Keratinocyte (primary cell): ENCODE measurements at places on chromosomes 5 and 9.

GRCh38 chr5:66666778-66667177 is 70.6 kb downstream of the MAST4 start:
- H3K4me1 ChIP-seq, result no peaks in the 10 kb centered on the region
- no peaks in the 10 kb centered on the region for H3K36me3 ChIP-seq
- no peak for DNase-seq
- H3K27me3 ChIP-seq, result peaks cover 10% of the 10 kb centered on the region
- no peak overlapping the region for H3K4me3 ChIP-seq

DNA sequence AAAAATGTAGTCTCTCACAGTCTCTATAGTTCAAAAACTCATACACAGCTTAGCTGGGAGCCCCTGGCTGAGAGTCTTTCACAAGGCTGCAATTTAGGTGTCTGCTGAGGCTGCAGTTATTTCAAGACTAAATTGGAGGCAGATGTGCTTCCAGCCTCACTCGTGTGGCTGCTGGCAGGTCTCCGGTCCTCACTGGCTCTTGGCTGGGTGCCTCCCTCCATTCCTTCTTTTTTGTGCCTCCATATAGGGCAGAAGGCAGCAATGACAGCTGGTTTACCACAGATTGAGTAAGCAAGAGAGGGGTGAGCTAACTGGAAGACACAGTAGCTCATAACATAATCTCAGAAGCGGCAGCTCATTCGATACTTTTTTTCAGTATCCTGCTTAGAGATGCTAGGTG is 2167.7 kb upstream of the WWC1 start:
- no peaks in the 10 kb centered on the region for H3K36me3 ChIP-seq
- H3K4me1 ChIP-seq, result no peaks in the 10 kb centered on the region
- no peaks in the 10 kb centered on the region for H3K27me3 ChIP-seq

GRCh38 chr5:98957307-98957706 is 28.5 kb upstream of the CHD1 start:
- no peak overlapping the region for H3K27ac ChIP-seq
- no peaks in the 10 kb centered on the region for H3K27me3 ChIP-seq
- no peaks in the 10 kb centered on the region for H3K4me1 ChIP-seq
- no peak overlapping the region for H3K4me3 ChIP-seq
- H3K36me3 ChIP-seq, result no peaks in the 10 kb centered on the region

DNA sequence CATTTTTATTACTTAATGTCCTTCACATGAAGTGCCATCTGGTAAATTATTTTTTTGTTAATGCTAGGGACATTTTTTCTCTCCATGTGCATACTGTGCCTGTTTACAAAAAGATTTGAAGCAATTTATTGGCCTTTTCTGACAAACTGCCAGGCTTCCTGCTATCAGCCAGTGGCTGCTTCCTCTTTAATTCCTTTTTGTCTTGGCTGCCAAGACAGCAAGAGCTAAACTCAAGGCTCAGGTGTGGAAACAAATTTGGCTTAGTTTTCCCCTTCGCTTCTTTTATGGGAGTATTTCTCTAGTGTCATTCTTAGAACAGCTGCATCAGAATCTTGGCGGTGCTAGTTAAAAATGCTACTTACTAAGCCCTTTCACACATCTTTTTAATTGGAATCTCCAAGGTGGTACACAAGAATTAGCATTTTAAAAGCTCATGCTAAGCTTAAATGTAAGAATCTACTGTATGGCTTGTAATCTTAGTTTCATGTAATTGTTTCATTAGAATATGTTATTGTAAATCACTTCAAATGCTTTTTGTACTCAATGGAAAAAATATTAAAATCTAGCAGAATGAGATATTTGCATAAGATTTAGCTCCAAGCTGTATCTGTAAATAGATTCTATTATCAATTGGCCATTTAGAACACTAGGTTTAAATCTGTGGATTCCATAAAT is 134.2 kb upstream of the RASGRF2 start:
- no peak overlapping the region for H3K27ac ChIP-seq
- H3K4me1 ChIP-seq, result peaks cover 11% of the 10 kb centered on the region
- no peaks in the 10 kb centered on the region for H3K27me3 ChIP-seq
- peaks cover 2% of the 10 kb centered on the region for H3K36me3 ChIP-seq
- no peak for DNase-seq

DNA sequence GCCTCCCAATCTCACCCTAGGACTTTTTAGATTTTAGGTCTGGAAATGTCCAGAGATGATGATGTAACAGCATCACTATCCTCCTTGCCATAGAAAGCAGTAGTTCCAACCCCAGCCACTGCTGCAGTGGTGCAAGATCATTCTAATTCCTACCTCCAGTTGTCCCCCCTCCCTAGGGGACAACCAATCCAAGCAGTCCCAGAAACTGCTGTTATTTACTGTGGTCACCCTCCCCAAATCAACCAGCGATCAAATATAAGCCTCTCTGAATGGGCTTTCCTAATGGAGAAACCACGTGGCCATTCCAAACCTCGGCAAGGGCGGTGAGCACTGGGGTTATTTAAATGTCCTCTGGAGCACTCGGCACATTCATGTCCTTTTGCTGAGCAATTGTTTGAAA is 159.8 kb downstream of the SLF1 start:
- no peaks in the 10 kb centered on the region for H3K36me3 ChIP-seq
- no peak overlapping the region for H3K4me3 ChIP-seq
- H3K4me1 ChIP-seq, result no peaks in the 10 kb centered on the region
- no peak for DNase-seq
- H3K27me3 ChIP-seq, result no peaks in the 10 kb centered on the region

GRCh38 chr9:120914953-120915352 is 11.6 kb downstream of the TRAF1 start:
- no peaks in the 10 kb centered on the region for H3K27me3 ChIP-seq
- no peaks in the 10 kb centered on the region for H3K36me3 ChIP-seq
- no peak overlapping the region for H3K27ac ChIP-seq
- H3K4me3 ChIP-seq, result no peak overlapping the region
- no peak for DNase-seq

- no peak overlapping the region for H3K4me3 ChIP-seq
- no peak overlapping the region for H3K27ac ChIP-seq
- H3K36me3 ChIP-seq, result no peaks in the 10 kb centered on the region
- no peaks in the 10 kb centered on the region for H3K4me1 ChIP-seq
- DNase-seq, result no peak
- no peaks in the 10 kb centered on the region for H3K27me3 ChIP-seq
Observed at GRCh38 chr5:9297134-9297533, 248.7 kb downstream of the SEMA5A start.

DNA sequence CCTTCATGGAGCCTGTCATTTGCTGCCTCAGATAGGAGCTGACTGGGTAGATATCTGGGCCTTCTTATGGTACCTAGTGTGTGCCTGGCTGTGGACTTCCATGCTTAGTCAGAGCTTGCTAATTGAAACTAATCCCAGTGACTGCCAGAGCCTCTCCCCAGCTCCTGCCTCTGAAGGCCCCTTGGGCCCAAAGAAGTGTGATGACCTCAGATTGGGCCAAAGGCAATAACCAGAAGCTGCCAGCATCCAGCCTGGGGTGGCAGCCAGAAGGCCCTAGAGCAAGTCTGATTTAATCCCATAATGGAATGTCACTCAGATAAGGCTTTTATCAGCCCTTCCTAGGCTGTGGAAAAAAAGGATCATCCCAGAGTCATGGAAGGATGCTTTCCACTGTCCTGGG is 17.1 kb upstream of the CDC23 start:
- no peaks in the 10 kb centered on the region for H3K36me3 ChIP-seq
- H3K4me3 ChIP-seq, result no peak overlapping the region
- no peak overlapping the region for H3K27ac ChIP-seq
- no peaks in the 10 kb centered on the region for H3K27me3 ChIP-seq

DNA sequence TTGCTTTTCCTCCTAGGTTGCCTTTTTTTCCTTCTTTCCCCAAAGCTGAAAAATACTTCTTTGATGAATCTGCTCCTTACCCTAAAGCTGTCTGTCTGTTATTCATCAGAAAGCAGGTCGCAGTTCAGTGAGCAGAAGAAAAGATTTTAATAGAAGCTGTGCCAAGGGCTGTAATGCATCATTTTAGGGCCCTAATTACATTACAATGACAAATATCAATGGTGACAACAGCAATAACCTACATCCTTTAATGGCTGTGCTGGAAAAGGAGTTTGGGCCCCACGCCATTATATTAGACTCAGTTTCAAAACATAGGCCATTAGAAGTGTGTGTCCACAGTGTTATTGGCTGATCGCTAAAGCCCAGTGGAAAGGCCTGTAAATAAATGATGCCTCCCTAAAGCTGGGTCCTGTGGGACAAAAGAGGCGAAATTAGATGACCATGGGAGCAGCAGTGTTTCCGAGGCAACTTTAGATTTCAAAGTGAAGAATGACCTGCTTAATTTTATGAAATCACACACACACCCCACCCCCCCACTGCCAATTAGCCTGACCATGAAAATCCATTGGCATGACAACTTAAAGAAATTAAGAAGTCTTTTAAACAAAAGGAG is 38.4 kb downstream of the TLE4 start:
- no peak overlapping the region for H3K27ac ChIP-seq
- no peaks in the 10 kb centered on the region for H3K27me3 ChIP-seq
- H3K36me3 ChIP-seq, result no peaks in the 10 kb centered on the region

GRCh38 chr9:86966852-86967511 is 19.7 kb upstream of the GAS1 start:
- no peak overlapping the region for H3K27ac ChIP-seq
- H3K4me3 ChIP-seq, result no peak overlapping the region
- no peak for DNase-seq

DNA sequence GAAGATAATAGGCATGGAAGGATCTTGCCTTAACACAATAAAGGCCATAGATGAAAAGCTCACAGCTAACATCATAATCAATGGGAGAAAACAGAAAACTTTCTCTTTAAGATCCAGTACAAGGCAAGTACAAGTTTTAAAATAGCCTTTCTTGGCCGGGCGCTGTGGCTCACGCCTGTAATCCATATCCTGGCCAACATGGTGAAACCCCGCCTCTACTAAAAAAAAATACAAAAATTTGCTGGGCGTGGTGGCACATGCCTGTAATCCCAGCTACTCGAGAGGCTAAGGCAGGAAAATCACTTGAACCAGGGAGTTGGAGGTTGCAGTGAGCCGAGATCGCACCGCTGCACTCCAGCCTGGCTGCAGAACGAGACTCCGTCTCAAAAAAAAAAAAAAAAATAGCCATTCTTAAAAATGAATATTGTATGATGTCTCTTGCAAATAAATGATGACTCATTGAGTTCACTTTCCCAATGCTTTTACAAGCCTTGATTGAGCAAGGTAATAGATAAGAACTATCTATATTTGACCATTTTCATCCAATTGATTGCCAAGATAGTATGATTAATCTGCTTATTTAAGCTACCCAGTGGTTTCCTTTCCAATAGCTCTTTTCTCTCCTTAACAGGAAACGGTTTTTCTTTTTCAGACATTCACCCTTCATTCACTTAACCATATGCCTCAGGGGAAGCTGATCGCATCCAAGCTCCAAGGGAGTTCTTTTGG is 15.8 kb downstream of the CCDC152 start:
- no peaks in the 10 kb centered on the region for H3K36me3 ChIP-seq
- no peaks in the 10 kb centered on the region for H3K27me3 ChIP-seq
- peak overlapping the region; percentile 8 for H3K4me3 ChIP-seq
- H3K4me1 ChIP-seq, result peaks cover 10% of the 10 kb centered on the region

DNA sequence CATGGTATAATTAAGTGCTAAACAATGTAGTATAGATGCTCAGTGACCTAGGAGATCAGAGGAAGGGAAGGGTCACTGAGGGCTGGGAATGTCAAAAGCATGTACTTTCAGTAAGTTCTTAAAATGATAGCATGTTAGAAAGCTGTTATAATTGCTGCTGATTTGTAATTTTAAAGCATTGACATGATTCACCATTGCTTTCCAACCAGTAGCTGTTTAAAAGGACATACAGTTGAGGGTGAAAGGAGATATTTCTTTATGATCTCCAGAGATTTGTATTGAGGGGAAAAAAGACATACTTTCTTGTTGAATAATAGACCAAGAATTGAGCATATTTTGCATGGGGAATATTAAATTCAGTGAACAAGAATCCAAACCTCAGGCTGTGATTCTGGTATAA is 1.2 kb upstream of the SLC1A3 start:
- H3K36me3 ChIP-seq, result peaks cover 3% of the 10 kb centered on the region
- H3K4me3 ChIP-seq, result no peak overlapping the region
- no peak for DNase-seq
- no peaks in the 10 kb centered on the region for H3K27me3 ChIP-seq
- peaks cover 23% of the 10 kb centered on the region for H3K4me1 ChIP-seq

DNA sequence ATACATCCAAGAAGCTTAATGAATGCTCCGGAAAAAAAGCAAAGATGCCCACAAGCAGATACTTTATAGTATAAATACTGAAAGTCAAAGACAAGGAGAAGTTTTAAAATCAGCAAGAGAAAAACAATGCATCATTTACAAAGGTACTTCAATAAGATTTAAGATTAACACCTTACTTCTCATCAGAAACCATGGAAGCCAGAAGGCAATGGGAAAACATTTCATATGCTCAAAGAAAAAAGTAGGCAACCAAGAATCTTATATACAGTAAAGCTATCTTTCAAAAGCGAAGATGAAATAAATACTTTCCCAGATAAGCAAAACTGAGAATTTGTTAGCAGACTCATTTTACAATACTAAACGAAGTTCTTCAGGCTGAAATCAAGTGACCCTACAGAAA is 51.1 kb downstream of the ABHD17B start:
- no peak overlapping the region for H3K4me3 ChIP-seq
- no peaks in the 10 kb centered on the region for H3K27me3 ChIP-seq
- H3K4me1 ChIP-seq, result no peaks in the 10 kb centered on the region
- no peak for DNase-seq
- H3K36me3 ChIP-seq, result no peaks in the 10 kb centered on the region

GRCh38 chr9:73152543-73152844 is 829 bp downstream of the ANXA1 start:
- peak overlapping the region; percentile 97 for H3K27ac ChIP-seq
- DNase-seq, result no peak
- no peaks in the 10 kb centered on the region for H3K27me3 ChIP-seq
- H3K4me1 ChIP-seq, result peaks cover 60% of the 10 kb centered on the region
- peaks cover 2% of the 10 kb centered on the region for H3K36me3 ChIP-seq

GRCh38 chr5:119322948-119323537 is 32.8 kb upstream of the TNFAIP8 start:
- no peaks in the 10 kb centered on the region for H3K27me3 ChIP-seq
- no peaks in the 10 kb centered on the region for H3K36me3 ChIP-seq
- H3K4me1 ChIP-seq, result peaks cover 41% of the 10 kb centered on the region

GRCh38 chr5:33537240-33537639 is 96.5 kb downstream of the TARS1 start:
- H3K27me3 ChIP-seq, result no peaks in the 10 kb centered on the region
- DNase-seq, result no peak
- no peaks in the 10 kb centered on the region for H3K4me1 ChIP-seq
- H3K27ac ChIP-seq, result no peak overlapping the region
- H3K4me3 ChIP-seq, result no peak overlapping the region

DNA sequence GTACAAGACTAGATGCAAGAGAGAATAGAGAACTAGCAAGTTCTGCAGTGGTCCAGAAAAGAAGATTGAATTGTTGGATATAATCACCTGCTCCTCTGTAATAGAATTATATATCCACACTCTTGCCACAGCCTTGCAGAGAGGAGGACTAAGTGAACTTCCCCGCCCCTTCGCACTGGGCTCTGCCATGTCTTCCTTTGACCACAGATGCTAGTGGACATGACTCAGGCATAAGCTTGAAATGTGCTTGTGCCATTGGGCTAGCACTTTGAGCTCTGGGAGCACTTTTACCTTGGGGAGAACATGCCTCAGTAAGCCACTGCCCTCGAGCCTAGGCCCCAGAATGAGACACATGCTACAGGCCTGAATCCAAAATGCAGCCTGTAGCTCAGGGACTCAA is 113.5 kb upstream of the RASA1 start:
- H3K4me3 ChIP-seq, result no peak overlapping the region
- H3K4me1 ChIP-seq, result peaks cover 18% of the 10 kb centered on the region
- no peaks in the 10 kb centered on the region for H3K36me3 ChIP-seq
- no peak for DNase-seq

GRCh38 chr5:40834391-40834848 is 602 bp downstream of the RPL37 start:
- H3K36me3 ChIP-seq, result peaks cover 47% of the 10 kb centered on the region
- no peak for DNase-seq
- H3K4me3 ChIP-seq, result peak overlapping the region; percentile 95
- H3K4me1 ChIP-seq, result peaks cover 29% of the 10 kb centered on the region
- H3K27ac ChIP-seq, result peak overlapping the region; percentile 95
